Smooth muscle cell of trachea (primary cell): ENCODE measurements at places on chromosomes 12 and 14. TPM values are rescaled to one million over a fixed set of nuclear protein-coding genes. Genes with fewer than 3 reads are reported as not detected.

Gene PALS1
- 26.5 and 44.9 TPM in 2 replicates for total RNA-seq

Gene DIO2
- 6.0 and 16.1 TPM in 2 replicates for total RNA-seq

Gene HAL
- under 0.01 TPM in 2 replicates for total RNA-seq

Gene CPNE6
- not detected in 2 replicates for total RNA-seq

Gene HOMEZ
- total RNA-seq: 4.2 and 8.6 TPM in 2 replicates

Gene IAPP
- not detected in 2 replicates for total RNA-seq

Gene SERPINA6
- 0.17 TPM in 1 of 2 replicates, not detected in the other for total RNA-seq

Gene RNFT2
- total RNA-seq: 2.0 and 7.0 TPM in 2 replicates

Gene IL22
- total RNA-seq: not detected in 2 replicates

Gene ACVRL1
- total RNA-seq: 148 and 164 TPM in 2 replicates

Gene KRT76
- not detected in 2 replicates for total RNA-seq

Gene GLI1
- total RNA-seq: 1.2 and 1.6 TPM in 2 replicates

Gene ZFYVE26
- total RNA-seq: 23.3 and 26.0 TPM in 2 replicates

Gene LHX5
- not detected in 2 replicates for total RNA-seq

Gene AMDHD1
- total RNA-seq: 0.29 and 0.33 TPM in 2 replicates

Gene FIGNL2
- 0.29 and 0.50 TPM in 2 replicates for total RNA-seq

Gene PZP
- total RNA-seq: not detected in 2 replicates

Gene ERBB3
- 0.33 and 2.3 TPM in 2 replicates for total RNA-seq

Gene SERPINA3
- total RNA-seq: 0.15 and 3.5 TPM in 2 replicates

Gene PLCZ1
- total RNA-seq: 0.33 TPM in 1 of 2 replicates, not detected in the other

Gene DIO3
- total RNA-seq: not detected in 2 replicates

Gene BMAL2
- 28.8 and 71.3 TPM in 2 replicates for total RNA-seq

Gene MED13L
- total RNA-seq: 93.1 and 147 TPM in 2 replicates

Gene PSMD9
- 94.4 and 139 TPM in 2 replicates for total RNA-seq

Gene TMCC3
- total RNA-seq: 0.73 and 0.83 TPM in 2 replicates

Gene PXMP2
- 16.4 and 24.6 TPM in 2 replicates for total RNA-seq

Gene CIROP
- 1.7 TPM in 2 replicates for total RNA-seq

Gene HVCN1
- 4.1 and 10.1 TPM in 2 replicates for total RNA-seq

Gene HOXC12
- not detected in 2 replicates for total RNA-seq

Gene SMIM41
- total RNA-seq: 4.5 and 4.8 TPM in 2 replicates

Gene ALX1
- under 0.01 TPM in 1 of 2 replicates, not detected in the other for total RNA-seq

Gene SERPINA10
- 0.17 TPM in 1 of 2 replicates, not detected in the other for total RNA-seq
